Fibroblast of skin of back (primary cell): ENCODE measurements at places on chromosomes 16 and 17.

- no peak for DNase-seq
Observed at GRCh38 chr17:41419716-41420115, 4.7 kb downstream of the KRT37 start.

DNA sequence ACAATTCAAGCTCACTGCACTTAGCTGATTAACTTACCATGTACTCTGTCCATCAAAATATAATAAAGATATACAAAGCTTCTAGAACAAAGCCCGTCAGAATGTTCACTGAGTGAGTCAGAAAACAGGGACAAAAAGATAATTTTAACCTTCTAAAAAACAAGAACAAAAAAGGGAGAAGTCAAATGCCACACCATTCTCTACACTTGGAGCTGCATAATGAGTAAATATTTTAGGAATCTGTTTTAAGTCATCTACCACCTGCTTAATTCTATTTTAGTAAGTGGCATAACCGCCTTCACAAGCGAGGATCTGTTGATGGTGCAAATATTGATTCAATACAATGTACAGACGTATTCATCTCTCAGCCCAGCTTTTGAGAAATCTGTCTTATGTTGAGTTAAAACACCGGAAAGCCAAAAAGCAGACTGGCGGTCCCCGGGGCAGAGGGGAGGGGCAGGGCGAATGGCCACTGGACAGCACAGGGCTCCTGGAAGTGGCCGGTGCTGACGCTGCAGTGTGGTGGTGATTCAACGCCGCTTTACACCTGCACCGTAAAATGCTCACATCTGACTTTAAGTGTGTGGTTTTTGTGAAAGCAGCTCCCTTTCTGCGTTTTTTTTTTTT lies 20.1 kb downstream of the RAB40B start:
- no peak for DNase-seq

- peak; percentile 46 for DNase-seq
Observed at GRCh38 chr17:74037320-74037719, 166.2 kb upstream of the RPL38 start.

DNA sequence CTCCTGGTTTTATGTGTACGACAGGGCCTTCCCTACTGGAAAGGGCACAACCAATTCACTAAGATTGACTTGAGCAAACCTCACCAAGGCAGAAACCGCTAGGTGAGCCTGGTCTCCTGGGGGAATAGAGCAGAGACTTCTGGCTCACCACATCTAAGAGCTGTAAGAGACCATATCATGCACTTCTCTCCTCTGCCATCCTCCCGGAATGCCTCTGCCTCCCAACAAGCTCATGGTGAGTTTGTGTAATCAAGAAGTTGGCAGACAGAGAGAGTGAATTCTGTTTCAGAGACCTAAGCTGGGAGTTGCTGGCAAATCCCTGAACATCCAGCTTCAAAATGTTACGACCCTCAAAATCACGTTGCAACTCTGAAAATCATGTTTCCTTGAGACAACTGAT lies 154.8 kb downstream of the SLC39A11 start:
- no peak for DNase-seq

DNA sequence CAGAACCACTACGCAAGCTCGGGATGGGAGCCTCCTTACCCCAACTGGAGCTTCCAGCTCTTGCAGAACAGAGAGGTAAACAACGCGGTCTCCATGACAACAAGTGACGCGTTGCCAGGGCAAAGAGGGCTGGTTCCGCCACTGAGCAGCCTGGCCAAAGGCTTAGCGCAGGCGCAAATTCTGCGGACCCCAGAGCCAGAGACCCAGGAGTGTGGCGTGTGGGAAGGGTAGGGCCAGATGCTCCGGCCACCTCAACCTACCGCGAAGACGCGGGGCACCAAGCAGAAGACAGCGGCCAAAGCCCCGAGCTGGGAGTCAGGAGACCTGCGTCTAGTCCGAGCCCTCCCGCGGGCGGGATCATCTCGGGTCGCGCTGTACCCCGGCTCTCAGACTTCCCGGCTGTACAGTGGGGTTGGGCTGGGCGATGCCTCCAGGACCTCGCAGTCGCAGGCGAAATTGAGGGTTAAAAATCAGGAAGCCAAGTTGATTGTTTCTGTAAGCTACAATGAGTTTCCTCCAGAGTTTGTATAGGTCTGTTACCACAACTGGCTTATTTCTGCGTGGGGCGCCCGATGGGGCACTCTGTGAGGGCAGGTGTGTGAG lies at the start of gene TEKT1:
TEKT1 (minus strand) TSS at position 69 of the 603 bp plus-strand sequence. CDS start 1,353 bp downstream, outside the sequence.
- DNase-seq, result peak; percentile 29

DNA sequence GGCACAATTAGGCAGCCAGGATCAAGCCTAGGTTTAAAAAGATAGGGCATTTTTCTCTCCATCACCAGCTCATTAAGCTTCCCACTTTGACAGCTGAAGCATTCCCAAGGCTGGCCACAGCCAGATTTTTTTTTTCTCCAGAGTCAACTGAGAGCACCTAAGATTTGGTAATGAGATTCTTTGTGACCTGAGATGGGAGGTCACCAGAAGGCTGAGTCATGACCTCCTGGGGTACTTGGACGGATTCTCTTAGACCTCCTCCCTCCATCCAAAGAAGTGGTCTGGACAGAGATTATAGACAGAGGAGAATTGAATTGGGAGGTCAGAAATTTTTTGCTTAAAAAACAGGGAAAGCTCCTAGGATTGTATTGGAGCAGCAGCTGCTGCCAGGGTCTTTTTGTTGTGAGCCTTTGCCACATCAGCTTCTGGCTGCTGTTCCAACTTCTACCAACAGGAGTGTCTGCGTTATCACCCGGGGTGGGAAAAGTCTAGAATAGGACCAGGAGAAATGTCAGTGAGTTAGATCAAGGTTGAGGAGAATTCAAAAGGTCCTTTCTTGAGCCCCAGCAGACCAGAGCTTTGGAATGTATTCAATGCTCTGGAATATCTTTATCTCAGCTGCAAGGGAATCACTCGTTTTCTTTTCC lies 221.2 kb upstream of the N4BP1 start:
- no peak for DNase-seq

GRCh38 chr16:75927810-75928209 lies 201.5 kb upstream of the CPHXL start:
- DNase-seq, result no peak

DNA sequence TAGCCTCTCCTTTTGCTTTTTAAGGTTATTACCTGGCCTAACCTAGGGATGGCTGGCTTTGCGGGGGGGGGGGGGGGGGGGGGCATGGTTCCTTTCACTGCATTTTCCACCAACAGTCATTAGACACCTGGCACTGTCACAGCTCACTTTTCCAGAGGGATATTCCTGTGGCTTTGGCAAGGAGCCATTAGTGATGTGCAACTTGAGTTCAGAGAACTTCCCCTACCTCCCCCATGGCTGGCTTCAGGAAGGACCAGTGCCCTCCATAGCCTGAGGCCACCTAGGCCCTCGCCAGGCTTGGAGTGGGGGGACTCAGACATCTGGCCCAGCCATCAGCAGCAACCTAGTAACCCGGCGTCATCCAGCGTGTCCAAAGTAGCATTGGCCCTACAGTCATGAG lies 234.6 kb downstream of the CPPED1 start:
- no peak for DNase-seq

DNA sequence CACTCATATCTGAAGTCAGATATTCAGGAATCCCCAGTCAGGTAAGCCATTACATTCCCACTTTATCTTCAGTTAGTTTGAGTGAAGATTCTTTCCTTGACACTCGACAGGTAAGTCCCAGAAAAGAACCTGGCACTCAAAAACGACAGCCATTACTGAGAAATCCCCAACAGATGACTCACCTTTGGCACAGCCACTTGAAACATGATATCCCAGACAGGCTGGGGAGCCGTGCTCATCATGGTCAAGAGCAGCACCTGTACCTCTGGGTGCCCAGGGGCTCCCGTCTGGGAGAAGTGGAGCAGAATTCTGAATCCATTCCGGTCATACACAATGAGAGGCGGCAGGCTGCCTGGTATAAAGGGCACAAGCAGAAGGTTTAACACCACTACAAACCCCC lies 16.8 kb upstream of the COG7 start:
- peak; percentile 34 for DNase-seq

DNA sequence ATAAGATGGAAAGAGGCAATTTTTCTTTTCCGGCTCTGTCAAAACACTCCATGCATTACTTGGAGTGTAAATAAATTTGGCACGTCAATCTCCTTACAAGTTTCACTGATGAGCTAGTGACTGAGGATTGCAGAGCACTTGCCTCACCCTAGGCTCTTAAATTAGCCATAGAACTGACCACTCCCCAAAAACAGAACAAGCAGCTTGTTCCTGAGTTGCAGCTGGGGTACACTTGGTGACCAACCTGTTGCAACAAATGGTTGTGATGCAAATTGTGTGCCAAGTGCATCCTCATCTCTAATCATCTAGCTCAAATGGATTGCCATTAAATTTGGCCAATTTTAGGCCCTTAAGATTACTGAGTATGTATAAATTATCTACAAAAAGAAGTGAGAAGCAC lies 67.0 kb downstream of the CACNG1 start:
- DNase-seq, result no peak

GRCh38 chr17:49291929-49292328 lies 61.3 kb upstream of the PHOSPHO1 start:
- no peak for DNase-seq

DNA sequence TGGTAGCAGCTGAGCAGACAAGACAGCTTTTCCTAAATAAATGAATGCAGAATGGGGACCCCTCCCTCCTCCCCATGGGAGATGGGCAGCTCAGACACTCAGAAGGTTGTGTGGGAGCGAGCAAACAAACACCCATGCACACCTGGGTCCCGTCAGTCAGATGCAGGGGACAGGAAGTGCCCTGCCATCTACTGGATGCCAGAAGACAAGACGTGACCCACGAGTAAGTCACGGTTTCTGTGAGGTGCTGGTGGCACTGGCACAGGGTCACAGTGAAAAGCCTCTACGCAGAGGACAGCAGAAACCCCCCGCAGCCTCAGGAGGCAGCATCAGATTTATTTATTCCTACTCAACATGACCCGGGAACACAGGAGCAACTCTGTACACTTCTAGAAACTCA lies 8.4 kb downstream of the HBQ1 start:
- no peak for DNase-seq

DNA sequence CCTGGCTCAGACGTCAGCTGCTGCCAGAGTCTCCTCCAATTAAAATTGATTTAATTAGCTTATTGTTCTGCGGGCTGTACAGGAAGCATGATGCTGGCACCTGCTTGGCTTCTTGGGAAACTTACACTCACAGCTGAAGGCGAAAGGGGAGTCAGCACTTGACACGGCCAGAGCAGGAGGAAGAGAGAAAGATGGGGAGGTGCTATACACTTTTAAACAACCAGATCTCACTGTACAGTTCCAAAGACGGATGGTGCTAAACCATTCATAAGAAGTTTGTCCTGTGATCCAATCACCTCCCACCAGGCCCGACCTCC lies 1.4 kb upstream of the PRDM7 start:
- DNase-seq, result no peak

DNA sequence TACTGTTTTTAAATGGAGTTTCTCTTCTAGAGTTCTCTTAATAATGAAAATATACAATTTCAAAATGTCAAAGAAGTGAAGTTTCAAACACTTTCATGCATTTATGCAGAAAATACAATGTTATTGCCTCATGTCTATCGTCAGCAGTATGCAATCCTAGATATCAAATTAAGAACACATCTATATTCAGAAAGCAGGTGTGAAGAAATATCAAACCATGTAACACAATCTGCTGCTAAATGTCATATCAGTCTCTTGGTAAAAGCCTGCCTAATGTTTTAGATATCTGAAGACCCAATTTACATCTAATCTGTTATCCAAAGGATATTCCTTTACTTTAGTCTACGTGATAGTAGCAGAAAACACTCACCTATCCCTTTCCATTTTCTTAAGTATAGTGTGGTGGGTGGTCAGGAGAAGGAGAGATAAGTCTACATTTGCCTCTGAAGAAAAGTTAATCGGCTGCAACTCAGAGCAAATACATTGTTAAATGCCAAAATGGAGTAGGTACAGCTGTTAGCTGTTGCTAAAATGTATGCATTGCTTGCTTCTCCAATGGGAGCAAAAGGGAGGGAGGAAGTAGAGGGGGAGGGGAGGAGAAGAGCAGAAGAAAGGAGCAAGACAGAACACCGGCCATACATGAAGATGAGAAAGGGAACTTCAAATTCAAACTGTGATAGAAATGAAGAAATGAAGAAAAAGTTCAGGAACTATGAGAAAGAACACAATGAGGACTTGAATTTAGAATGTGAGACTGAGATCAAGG lies 64.9 kb downstream of the ITFG1 start:
- no peak for DNase-seq

- DNase-seq, result no peak
Observed at GRCh38 chr17:75103601-75104554, 5.9 kb upstream of the ARMC7 start.

- DNase-seq, result peak; percentile 63
Observed at GRCh38 chr16:1923299-1924034, 5.3 kb upstream of the HS3ST6 start.

GRCh38 chr16:79334127-79334526 lies 266.4 kb downstream of the MAF start:
- no peak for DNase-seq

- no peak for DNase-seq
Observed at GRCh38 chr17:61470530-61471136, 18.4 kb downstream of the TBX4 start.

- DNase-seq, result peak; percentile 94
Observed at GRCh38 chr17:59668816-59669215, 38.4 kb downstream of the PTRH2 start.

- DNase-seq, result no peak
Observed at GRCh38 chr16:30699615-30700099, 686 bp downstream of the SRCAP start.

- no peak for DNase-seq
Observed at GRCh38 chr16:928526-928925, 42.3 kb downstream of the LMF1 start.

GRCh38 chr17:50952013-50952412 lies 85.9 kb upstream of the TOB1 start:
- peak; percentile 19 for DNase-seq

DNA sequence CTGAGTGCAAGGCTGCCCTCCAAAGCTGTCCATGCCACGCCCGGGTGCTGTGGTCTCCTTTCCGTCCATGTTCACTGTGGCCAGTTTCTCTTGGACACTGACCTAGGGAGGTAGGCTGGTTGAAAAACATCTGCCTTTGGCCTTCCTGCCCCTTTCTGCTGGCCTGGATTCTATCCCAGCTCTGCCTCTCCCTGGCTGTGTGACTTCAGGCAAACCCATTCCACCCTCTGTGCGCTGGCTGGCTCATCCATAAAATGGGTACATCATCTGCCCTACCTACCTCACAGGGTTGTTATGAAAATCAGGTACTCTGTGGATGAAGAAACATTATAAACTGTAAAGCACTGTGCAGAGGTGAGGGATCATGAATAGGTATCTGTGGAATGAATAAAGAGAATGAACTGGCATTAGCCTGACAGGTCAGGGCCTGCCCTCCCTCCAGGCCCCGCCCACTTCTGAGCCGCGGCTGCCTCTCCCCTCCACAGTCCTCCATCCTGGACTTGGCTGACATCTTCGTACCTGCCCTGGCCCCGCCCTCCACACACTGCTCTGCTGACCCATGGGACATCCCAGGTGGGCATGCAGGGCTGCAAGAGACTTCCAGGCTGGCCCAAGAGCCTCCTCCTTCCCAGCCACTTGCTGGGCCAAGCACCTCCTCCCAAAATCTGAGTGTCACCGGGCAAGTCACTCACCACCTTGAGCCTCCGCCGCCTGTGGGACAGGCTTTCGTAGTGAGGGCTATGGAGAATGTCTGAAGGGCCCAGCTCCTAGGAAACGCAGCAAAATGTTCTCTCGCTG lies 7.0 kb upstream of the SPATA20 start:
- no peak for DNase-seq

GRCh38 chr16:88550246-88550661 lies 19.9 kb upstream of the ZC3H18 start:
- DNase-seq, result no peak
